Omental fat pad (tissue), 4 donors: ENCODE measurements at places on chromosomes 7 and 10. TPM values are rescaled to one million over a fixed set of nuclear protein-coding genes. Genes with fewer than 3 reads are reported as not detected.

DNA sequence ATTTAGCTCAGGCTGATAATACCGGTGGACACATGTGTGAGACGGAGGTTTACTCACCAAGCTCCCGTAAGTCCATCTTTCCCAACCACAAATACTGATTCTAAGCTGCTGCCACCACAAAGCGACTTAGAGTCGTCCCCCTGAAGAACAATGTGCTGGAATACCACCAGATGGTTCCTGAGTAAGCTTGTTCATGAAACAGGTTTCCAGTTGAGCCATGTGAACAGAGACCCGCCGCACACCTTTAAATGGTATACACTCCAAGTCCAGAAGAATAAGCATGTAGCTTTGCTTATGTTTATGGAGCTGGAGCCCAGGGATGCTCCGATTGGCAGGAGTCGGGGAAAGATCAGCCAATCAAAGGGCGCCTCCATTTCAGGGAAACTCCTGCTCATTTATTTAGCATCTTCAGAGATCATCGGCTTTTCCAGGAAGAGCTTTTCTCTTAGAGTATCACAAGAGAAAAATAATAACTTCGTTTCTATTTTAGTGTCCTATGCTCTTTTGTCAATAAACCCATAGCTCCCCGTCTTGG, 261.6 kb upstream of the AOAH start:
- DNase-seq, result no peak

DNA sequence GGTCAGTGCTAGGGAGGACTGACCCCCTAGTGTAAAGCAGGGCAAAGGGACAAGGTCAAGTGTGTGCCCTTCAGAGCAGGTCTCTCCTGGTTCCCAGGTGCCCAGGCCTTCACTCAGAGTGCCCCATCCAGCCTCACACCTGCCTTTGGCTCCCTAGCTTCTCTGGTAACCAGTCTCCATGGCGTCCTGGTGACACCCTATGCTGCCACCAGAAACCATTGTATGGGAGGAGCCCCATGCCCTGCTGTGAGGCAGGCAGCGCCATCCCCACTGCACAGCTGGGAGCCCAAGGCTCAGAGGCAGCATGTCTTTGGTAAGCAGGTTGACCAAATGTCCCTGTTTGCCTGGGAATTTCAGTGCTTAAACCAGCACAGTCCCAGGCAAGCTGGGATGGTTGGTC, 33.1 kb upstream of the HMX3 start:
- no peak for DNase-seq

GRCh38 chr7:131487217-131487616, 69.2 kb downstream of the PODXL start:
- DNase-seq, result no peak

- no peak for DNase-seq
These were observed 222.3 kb downstream of the GRID1 start for GRCh38 chr10:86144301-86144700.

DNA sequence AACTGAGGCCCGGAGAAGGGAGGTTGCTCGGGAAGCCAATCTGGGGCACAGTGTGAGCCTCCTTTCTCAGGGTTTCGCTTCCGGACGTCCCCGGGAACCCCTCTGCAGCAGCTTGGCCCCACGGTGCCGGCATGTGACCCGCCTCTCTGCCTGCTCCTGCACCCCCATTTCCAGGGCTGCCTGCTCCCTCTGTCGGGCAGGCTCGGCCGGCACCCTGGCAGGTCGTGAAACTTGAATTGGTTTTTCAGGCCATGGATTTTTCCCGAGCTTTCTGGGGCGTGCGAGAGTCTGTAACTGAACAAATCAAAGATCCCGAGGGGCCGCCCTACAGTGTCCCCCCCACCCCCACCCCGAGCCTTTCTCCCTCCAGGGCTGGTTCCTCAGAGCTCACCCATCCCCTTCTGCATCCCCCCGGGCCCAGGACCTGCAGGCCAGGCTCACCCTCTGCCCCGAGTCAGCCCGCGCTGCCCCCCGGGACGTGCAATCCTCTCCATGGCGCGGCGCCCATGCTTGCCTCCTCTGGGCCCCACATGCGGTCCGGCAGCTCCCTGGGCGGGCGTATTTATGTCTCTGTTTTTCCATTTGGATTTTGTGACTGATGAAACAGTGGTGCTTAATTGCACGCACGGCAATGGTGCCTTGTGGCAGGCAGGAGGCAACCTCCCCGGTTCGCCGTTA, 58.1 kb downstream of the UNCX start:
- DNase-seq, result no peak

DNA sequence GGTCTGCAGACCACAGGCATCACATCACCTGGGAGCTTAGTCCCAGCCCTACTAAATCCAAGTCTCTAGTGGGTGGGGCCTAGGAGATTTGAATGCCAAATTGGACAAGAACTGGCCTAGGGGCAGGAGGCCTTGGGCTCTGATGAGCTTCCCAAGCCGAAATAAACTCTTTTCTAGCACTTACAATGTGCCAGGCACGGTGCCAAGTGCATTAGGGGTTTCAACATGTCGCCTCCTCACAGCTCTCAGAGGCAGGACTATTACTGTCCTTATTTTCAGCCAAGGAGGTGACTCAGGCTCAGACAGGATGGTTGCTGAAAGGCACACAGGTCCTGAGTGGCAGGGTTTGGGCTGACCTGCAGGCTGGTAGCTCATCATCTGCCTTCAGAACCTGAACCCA, 9.2 kb upstream of the CPA1 start:
- peak; percentile 68 for DNase-seq

DNA sequence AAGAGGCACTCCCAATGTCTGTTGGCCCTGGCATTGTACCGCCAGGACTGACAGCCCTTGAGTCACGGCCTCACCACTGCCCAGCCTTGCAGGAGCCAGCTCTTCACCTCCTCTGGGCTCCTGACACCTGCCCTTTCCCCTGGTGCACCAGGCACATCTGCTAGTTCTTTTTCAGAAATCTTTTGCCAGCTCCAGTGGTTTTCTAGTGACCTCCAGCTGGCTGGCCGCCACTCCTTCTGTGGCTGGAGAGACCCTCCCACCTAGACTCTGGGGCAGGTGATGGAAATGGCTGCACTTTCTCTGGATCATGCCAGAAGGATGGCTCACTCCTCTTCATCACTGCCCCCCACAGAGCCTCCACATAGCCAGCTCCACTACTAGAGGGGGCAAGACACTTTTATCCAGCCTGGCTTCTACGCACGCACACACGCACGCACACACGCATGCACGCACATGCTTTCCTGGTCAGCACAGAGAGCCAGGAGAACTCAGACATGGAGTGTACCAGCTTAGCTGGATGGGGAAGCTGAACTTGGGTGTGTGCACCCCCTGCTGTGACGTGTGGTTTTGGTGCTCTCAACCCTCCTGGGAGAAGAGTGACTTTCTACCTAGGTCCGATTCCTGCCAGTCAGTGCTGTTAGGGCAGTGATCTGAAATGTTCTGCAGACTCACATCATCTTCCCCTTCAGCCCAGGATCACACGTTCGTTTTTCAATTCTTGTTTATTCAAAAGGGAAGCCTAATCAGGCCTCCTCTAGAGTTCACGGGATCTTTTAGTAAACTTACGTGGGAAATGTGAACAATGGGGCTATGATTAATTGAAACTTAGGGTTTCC, 222.0 kb downstream of the PRPF18 start:
- DNase-seq, result no peak

DNA sequence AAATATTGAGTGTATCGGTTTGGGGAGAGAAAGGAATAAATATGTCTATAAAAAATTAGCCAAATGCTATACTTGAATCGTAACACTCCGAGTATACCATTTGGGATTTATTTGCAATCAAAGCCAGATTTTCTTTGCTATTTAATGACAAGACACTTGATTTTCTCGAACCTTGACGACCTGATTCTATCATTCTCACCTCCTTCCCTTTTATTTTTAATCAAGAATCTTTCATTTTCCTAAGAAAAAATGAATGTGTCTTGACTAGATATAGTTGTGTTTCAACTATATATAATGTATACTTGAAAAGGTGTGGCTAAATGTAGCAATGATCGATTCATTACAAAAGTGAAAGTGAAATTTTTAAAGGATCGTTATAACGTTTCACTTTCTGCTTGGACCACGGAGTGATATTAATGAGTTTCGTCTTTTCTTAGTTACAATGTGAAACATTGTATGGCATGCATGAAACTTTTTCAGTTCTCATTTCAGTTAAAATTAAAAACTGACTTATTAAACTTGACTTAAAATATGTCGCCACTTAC, 562 bp downstream of the NUB1 start:
- no peak for DNase-seq

GRCh38 chr7:26685606-26686005, 178.8 kb downstream of the SKAP2 start:
- DNase-seq, result no peak

DNA sequence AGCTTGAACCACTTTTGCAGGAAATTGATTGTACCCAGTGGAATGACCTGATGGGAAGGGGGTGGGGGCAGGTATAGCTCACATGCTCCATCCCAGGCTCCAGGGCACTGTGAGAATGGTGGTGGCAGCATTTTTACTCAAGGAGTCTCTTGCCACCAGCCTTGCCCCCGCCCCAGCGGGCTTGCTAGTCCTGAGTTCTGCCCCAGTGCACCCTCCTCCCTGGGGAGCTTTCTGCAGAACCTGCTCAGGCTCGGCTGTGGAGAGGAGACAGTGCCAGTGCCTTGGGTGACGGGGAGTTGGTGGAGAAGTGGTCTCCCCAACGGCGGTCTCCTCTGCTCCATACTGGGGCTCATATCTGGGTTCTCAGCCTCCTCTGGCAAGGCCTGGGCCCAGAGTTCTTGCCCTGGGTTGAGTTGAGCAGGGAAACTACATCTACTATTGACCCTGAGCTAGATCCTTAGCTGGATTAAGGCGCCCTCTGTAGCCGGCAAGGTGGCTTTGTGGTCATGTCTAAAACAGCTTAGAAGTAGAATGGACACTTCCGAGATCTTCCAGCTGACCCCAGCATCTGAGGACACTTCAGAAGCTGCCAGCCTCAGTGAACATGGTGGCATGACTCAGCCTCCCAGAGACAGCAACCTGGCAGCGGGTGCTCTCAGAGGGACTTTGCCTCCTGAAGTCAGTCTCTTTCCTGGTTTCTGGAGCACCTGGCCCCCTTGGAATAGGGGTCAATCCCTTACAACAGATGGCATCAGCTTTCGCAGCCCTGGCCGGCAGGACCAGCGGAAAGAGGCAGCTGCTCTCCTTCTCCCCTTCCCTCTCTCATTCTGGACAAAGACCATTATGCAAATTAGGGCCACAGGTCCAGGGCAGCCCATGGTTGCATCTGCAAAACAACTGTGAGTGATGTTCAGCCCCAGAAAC, 363.4 kb upstream of the MKI67 start:
- no peak for DNase-seq

SLC16A9 gene
- total RNA-seq, result 2.3 TPM

TBX20 gene
- not detected for total RNA-seq

WASL gene
- total RNA-seq, result 30.1 TPM

MCMBP gene
- total RNA-seq, result 48.5 TPM
